ENCODE measurements at places on chromosomes 4 and X.

GRCh38 chr4:77021614-77022089 lies 54.1 kb downstream of the CCNI start:
- DNase-seq: peak; percentile 96

GRCh38 chrX:78104447-78105176 lies 564 bp downstream of the PGK1 start:
- peak; percentile 69 for DNase-seq

GRCh38 chr4:28639747-28640146 lies 1779.1 kb downstream of the STIM2 start:
- no peak for DNase-seq

DNA sequence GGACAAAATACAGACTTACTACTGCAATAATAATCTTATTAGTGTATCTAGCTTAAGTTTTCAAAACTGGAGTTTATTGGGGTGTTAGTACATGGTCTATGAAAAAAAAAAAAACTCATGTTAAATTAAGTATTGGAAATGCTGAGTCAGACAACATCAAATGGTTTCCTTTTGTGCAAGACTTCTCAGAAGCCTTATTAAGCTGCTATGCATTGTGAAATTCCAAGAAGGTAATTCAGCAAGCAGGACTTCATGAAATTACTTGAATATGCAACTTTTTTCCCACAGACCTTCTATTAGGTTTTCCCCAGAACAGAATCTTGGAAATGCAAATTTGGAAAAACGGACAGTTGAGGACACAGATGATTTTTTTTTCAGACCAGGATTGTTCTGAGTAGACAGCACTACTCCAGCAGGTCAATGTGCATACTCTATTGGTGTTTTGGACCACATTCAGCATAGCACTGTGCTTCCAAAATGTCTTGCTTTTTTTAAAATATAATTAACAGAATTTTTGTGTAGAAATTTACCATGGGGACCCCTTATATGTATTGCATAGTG lies 568.8 kb upstream of the TENM3 start:
- peak; percentile 85 for DNase-seq

- DNase-seq: no peak
Measured at GRCh38 chr4:4328840-4329239, 38.8 kb downstream of the ZBTB49 start.

GRCh38 chrX:112058766-112059165 lies 23.8 kb downstream of the TRPC5 start:
- no peak for DNase-seq

- peak; percentile 78 for DNase-seq
Measured at GRCh38 chrX:65706041-65706828, 38.8 kb downstream of the MSN start.

GRCh38 chr4:30399476-30399875 lies 320.7 kb upstream of the PCDH7 start:
- DNase-seq: no peak

DNA sequence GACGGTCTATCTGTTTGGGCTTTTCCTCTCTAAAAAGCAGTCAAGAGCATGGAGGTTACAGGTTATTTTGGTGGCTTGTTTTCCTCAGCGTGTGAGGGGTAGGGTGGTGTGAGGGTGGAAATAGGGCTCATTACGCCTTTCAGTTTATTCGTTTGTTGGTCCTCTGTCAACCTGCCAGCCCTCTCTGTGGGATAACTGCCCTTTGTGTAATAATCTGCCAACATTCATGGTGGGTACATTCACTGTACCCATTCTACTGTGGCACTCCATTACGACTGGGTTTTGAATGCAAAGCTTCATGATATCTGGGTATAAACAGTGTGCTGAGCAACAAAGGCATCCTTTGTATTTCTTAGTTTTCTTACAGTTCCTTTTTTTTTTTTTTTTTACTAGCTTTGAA lies 136.4 kb downstream of the ADGRL3 start:
- DNase-seq: no peak

DNA sequence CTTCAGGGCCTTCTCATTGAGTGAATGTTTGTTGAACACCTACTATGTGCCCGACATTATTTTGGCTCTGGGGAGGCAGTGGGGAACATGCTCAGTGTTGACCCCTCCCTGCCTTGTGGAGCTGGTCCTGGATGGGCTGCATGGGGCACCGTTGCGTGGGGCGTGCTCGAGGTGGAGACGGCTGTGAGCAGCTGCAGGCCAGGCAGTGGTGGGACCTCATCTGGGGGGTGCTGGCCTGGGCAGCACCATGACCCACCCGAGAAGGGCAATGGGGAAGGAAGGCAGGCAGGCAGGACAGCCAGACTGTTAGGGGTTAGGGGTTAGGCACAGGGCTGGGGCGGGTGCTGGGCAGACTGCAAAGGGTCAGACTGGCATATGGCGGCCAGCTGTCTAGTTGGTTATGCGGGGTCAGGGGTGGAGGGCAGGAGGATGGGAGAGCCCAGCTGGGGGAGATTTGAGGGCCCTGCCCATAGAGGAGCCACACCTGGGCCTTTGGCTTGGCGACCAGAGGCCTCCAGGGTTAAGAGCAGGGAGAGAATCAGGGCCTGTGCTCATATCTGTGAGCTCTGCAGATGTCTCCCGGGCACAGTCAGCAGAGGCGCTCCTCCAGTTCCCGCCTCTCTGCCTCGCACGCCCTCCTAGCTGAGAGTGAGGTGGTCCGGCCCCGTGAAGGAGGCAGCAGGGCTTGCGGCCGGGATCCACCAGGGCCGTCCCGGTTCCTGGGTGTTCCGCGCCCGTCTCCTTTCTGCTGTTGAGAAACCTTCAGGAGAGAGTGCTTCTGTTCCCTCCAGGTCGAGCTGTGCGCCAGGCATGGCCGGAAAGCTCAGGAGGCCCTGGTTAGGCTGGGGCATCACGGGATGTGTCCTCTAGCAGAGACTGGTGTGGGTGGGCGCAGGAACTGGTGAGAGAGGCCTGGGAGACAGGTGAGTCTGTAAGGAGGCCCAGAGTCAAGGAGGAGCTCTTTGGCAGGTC lies 73.3 kb downstream of the RGS12 start:
- DNase-seq: no peak

GRCh38 chr4:86977621-86978184 lies 42.9 kb downstream of the AFF1 start:
- peak; percentile 26 for DNase-seq

GRCh38 chr4:45803994-45804393 lies 319.9 kb downstream of the GABRG1 start:
- DNase-seq: no peak

DNA sequence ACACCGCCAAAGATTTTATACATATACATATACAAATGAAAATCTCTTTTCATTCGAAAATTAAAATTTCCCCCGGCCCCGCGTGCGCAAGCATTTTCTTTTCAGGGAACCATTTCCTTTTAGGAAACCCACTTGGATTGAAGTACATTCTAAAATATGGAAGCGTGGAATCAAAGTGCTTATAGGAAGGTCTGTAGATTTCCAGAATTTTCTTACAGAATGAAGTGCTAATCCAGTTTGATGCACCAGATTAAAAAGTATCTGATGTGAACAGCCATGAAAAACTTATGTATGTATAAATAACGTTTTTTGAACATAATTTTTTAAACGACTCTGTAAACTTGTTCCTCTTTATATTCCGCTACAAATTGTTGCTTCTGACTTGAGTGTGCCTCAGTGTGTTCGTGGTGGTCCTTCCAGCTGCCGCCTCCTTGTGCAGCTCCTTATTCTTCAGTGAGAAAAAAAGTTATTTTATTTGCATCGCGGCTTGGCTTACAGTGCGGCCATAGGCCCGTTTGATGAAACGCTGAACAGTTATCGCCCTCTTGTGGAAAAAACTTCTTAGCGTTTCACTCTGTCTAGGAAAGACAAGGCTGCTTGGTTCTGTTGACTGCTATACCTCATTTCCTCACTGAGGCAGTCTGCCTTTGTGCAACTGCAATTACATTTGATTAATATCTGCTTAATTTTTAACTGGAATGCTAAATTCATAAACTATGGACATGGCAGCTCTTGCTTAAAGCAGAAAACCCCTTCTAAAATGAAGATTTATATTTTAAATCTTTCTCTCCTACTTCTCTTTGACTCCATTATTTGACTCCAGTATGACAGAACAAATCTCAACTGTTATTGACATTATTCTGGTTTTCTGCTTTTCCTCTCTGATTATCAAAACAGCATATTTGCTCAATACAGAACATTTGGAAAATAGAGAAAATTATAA lies 4.7 kb upstream of the NKX6-1 start:
- DNase-seq: peak; percentile 66

DNA sequence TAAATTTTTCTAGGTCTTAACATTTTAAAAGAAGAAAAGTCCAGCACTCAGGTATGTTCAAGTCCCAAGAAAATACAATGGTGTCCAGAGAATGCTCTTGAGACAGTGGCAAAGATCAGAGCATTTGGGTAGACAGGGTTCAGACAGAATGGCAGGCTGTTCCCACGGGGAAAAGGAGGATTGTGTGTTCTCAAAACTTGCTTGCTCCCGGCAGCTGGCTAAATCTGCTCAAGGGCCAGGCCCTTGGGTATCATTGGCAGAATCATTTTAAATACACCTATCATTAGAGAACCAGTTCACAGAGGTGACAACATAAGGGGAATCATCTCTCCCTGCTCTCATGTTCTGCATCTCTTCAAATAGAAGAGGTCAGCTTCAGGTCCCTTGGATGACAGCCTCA lies 456.3 kb downstream of the DTHD1 start:
- DNase-seq: no peak

GRCh38 chrX:120549483-120550452 lies 11.0 kb downstream of the CUL4B start:
- peak; percentile 79 for DNase-seq

GRCh38 chrX:121010218-121010617 lies 24.7 kb upstream of the CT47A1 start:
- no peak for DNase-seq

DNA sequence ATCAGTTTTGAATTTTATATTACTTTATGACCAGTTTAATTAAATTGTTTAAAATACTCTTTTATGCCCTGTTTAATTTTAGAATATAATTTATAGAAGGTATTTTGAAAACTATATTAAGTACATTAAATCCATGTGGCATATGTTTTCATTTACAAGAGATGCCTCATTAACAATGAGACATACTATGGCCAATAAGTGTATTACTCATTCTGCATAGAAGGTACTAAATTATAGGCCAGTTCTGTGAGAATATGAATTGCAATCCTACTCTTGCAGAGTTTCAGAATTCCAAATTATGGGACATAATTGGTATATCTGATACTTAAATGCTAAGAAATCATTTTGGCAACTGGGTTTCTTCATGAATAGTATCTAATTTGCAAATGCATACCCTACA lies 951.1 kb downstream of the FAT4 start:
- no peak for DNase-seq

DNA sequence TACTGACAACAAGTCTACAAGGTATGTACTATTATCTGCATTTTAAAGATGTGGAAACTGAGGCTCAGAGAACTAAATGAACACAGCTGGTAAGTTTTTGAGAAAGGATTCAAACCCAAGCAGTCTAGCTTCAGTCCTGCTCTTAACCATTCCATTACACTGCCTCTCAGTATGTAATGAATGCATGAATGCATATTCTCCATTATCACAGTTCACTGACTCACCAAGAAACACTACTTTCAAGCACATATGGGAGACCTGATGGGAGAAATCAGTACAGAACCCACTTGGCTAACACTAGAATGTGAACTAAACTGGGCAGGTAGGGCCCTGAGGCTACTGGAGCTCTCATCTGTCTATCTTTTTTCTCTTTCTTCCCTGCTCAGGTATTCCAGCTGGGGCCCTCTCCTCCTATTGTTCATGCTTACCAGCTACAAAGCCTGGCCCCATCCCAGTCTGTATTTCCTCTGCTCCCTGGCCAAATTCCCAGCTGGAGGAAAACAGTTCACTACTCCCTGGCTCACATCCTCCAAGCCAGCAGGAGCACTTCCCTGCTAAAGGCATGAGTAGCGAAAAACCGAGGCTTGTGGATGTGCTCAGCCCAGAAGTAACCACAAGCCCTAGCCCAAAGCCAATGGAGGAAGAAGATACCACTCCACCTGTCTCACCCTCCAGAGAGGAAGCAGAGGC lies 178.2 kb upstream of the ARHGEF9 start:
- DNase-seq: no peak

- peak; percentile 3 for DNase-seq
Measured at GRCh38 chr4:152696764-152697261, 17.0 kb upstream of the TMEM154 start.

GRCh38 chr4:39312816-39313215 lies 53.3 kb downstream of the RFC1 start:
- DNase-seq: no peak

GRCh38 chrX:55135171-55135570 lies 46.4 kb downstream of the PAGE2 start:
- peak; percentile 6 for DNase-seq

- no peak for DNase-seq
Measured at GRCh38 chrX:153583433-153583832, 15.5 kb downstream of the CCNQ start.

Data from fibroblast of gingiva (primary cell).